Transverse colon (tissue), 4 donors: ENCODE measurements at places on chromosomes 2 and 18. TPM values are rescaled to one million over a fixed set of nuclear protein-coding genes. Genes with fewer than 3 reads are reported as not detected.

GRCh38 chr2:190571686-190572085, 37.2 kb upstream of the NEMP2 start:
- H3K27ac ChIP-seq: no peak overlapping the region
- DNase-seq: no peak
- H3K36me3 ChIP-seq: no peaks in the 10 kb centered on the region

PIKFYVE gene
- total RNA-seq: 11.9 TPM

FOXD4L1 gene
- not detected for total RNA-seq

GRCh38 chr2:72036595-72036994, 111.1 kb downstream of the CYP26B1 start:
- no peaks in the 10 kb centered on the region for H3K4me1 ChIP-seq
- DNase-seq: no peak
- no peaks in the 10 kb centered on the region for H3K36me3 ChIP-seq
- no peak overlapping the region for H3K27ac ChIP-seq

- H3K27me3 ChIP-seq: no peaks in the 10 kb centered on the region
- no peak overlapping the region for H3K4me3 ChIP-seq
- no peak for DNase-seq
- H3K27ac ChIP-seq: no peak overlapping the region
- H3K36me3 ChIP-seq: no peaks in the 10 kb centered on the region
Measured at GRCh38 chr2:209592106-209592505, 168.3 kb downstream of the MAP2 start.

DNA sequence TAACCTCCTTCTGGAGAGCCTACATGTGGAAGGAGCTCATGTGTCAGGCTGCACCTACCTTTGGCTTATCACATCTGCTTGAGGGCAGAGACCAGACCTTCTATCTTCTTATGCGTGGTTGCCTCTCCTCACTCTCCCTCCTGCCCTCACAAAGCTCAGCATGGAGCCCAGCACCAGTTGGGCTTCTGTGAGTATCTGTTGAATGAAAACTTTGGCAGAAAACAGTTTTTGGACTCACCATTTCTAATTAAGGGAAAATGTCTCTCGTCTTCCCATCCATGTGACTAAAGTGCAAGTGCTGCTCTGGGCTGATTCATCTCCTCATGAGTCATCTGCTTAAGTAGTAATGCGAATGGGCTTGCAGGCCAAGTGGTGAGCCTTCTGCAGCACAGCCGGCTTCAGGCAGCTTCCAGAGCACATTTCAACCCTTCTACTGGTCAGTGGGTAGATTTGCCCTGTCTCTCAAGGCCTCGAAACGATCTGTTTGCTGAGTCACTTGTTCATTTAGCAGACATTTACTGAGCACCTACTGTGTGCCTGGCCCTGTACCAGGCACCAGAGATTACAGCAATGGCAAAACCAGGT, 102.6 kb downstream of the VSNL1 start:
- H3K4me1 ChIP-seq: peaks cover 3% of the 10 kb centered on the region
- H3K27ac ChIP-seq: peak overlapping the region; percentile 21
- no peaks in the 10 kb centered on the region for H3K27me3 ChIP-seq
